Activated CD8-positive, alpha-beta memory T cell treated with anti-CD3 and anti-CD28 coated beads for 1 hour (primary cell): ENCODE measurements at places on chromosomes 1 and 21.

GRCh38 chr1:121546830-121547591, 362.2 kb downstream of the SRGAP2C start:
- no peak for DNase-seq

- DNase-seq = no peak
Observed at GRCh38 chr1:183993132-183993531, 44.4 kb downstream of the COLGALT2 start.

GRCh38 chr1:221315330-221315729, 426.6 kb downstream of the DUSP10 start:
- DNase-seq = no peak

GRCh38 chr1:54312796-54313316, 93.3 kb downstream of the SSBP3 start:
- no peak for DNase-seq

GRCh38 chr1:73604739-73605138, 593.2 kb downstream of the LRRIQ3 start:
- DNase-seq = no peak

DNA sequence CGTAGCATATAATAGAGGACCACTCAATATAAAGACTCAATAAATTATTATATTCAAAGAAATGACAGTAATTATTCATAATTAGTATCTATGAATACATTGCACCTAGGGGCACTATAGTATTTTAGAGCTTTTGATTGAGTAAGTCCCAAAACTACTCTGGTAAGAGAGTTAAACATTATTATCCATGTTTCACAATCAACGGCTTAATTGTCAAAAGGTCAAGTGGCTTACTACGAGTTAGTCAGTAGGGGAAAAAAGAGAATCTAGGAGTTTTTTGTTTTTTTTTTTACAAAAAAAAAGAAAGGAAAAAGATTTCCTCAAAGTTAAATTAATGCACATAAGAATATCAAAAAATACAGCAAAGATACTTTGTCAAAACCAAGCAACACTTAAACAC, 20.4 kb upstream of the LAMC1 start:
- no peak for DNase-seq

- no peak for DNase-seq
Observed at GRCh38 chr1:54926970-54927369, 40.0 kb upstream of the DHCR24 start.

- DNase-seq = no peak
Observed at GRCh38 chr1:181119093-181119989, 30.8 kb downstream of the IER5 start.

DNA sequence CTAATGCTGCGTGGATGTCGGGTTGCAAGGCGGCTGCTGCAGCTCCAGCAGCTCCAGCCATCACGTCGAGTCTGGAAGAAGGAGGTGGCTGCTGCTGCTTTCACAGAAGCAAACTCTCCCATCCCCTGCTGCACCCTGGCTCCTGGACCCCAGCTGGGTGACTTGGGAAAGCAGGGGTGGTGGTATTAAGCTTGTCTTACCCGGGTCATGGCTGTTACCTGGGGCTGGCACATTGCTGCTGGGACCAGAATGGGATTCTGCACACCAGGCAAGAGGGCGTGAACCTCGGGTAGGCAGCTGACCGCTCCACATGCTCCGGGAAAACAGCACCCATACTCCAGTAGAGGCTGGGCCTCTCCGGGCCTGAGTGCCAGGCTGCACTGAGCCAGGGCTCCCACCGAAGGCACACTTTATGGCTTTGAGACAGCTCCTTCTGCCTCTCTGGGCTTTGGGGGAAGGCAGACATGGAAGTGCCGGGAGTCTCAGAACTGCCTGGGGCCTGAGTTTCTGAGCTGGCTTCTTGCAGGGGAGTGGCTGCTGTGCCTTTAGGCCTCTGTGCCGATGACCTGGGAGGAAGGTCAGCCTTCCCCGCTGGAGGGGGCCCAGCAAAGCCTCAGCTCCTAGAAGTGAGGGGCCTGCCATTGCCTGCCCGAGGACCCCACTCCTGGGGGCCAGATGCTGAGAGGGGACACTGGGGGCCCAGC, 1.2 kb downstream of the SMIM1 start:
- no peak for DNase-seq

GRCh38 chr1:231940701-231941100, 314.1 kb downstream of the DISC1 start:
- DNase-seq = no peak

GRCh38 chr1:204216880-204217647, 3.3 kb upstream of the GOLT1A start:
- no peak for DNase-seq

- DNase-seq = no peak
Observed at GRCh38 chr1:240426051-240426450, 185.9 kb downstream of the GREM2 start.

DNA sequence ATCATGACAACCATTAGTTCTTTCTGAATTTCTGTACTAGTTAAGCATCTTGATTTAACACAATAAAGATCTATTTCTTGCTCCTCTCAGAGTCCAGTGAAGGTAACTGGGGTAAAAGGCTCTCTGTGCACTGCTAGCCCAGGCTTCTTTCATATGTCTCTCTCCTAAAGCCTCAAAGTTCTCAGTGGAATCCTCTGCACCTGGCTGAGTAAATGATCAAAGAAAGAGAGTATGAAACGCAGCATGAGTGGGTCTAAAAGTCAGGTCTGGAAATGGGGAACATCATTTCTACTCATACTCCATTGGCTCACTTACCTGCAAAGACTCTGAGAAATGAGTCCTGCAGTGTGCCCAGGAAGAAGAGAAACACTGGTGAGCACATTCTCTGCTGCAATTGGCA, 418.5 kb downstream of the PTPRC start:
- DNase-seq = no peak

DNA sequence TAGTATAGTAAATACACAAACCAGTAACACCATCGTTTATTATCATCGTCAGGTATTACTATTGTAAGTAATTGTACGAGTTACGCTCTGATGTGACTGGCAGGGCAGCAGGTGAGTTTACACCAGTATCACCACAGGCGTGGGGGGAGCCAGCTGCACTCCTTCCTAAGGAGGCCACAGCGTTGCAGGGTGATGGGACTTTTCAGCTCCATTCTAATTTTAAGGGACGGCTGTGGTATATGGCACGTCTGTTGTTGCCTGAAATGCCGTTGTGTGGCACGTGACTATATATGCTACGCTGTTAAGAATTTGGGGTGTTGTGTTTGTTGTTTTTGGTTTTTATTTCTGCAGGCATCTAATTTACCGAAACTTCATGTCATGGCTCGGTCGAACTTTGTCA, 164.8 kb upstream of the COL6A1 start:
- DNase-seq = no peak

- no peak for DNase-seq
Observed at GRCh38 chr1:9755441-9755995, 68.2 kb downstream of the CLSTN1 start.

- no peak for DNase-seq
Observed at GRCh38 chr1:74908797-74909196, 175.8 kb downstream of the TYW3 start.

GRCh38 chr1:3444736-3445135, 9.7 kb upstream of the ARHGEF16 start:
- DNase-seq = no peak

GRCh38 chr1:24018611-24019580, 38.8 kb upstream of the SRSF10 start:
- DNase-seq = no peak

DNA sequence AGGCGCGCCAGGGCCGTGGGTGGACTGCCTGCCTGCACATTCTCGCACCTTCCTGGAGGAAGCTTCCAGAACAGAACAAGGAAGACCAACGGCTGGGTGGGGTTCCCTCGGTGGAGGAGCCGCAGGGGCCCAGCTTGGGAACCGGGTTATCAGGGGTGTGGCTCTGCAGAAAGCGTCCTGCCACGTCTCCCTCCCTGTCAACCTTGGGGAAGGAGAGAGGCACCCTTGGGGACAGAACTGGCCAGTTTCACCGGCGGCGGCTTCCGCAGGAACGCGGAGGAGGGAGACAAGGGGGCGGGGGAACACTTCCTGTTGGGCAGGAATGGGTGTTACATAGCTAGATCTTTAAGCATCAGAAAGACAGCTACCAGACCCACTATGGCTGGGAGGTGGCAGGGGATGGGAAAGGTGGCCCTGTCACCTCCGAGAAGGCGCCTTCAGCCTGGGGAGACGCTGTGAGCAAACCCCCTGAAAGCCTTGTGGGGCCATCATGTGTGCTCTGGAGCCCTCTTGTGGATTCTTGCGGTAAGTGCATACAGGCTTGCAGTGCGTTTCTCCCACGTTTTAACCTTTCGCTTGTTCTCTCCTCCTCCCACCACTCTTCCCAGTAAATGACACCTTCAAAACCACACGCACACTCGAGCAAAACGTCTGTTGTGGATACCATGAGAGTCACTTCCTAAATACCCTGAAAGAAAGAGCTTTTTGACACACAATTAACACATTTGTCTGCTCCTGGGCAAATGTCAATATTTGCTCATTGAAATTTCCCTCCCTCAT, 3.8 kb upstream of the PLEKHA6 start:
- peak; percentile 41 for DNase-seq

DNA sequence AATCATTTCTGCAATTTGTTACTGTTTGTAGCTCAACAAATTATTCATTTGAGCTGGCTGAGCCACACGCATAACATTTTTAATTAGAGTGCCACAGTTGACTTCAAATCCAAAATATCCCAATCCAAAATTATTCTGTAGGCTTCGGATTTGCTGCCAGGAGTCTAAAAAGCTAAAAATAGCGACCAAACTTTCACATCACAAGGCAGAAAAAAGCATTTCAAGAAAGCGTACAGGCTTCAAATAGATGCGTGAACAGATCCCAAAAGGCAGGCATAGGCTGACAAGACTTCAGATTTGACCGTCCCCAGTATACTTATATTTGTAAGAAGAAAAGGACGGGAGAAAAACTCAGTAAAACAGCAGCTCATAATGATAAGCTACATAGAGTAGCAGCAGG, 24.3 kb upstream of the TIAM1 start:
- no peak for DNase-seq

- DNase-seq = no peak
Observed at GRCh38 chr1:20198296-20198695, 12.0 kb upstream of the PLA2G2C start.

- DNase-seq = no peak
Observed at GRCh38 chr1:81562934-81563333, 237.8 kb upstream of the ADGRL2 start.

DNA sequence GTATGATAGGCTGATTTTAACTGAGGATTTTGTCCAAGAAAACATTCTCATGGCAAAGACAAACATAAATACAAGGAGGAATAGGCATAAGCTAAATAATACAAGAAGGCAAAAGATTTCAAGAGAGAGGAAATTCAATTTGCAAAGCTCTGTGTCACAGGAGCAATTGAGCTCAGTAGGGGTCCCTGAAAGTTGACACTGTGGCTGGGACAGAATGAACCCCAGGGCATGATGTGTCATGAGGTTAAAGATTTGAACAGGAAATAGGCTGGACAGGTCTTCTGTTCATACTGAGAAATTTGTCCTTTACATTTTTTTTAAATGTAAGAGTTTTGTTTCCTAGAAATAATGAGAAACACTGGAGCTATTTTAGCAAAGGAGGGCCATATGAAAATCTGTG, 555.4 kb upstream of the NEGR1 start:
- DNase-seq = no peak

DNA sequence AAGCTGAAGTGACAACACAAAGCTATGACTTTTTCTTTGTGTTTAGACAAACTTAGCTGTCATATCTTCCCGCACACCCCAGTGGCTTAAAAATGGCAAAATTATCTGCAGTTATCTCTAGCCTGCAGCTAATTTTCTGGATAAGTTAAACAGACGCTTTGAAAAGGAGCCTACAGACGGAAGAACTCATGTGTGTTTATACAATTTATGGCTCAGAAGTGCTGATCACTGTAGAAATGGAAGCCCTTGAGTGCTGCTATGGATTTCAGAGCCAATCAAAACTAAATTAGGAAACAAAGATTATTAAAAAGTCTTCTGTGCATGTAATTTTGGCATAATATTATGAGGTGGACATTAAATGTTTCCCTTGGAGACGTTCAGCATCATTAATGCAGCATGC, 11.6 kb downstream of the NTNG1 start:
- no peak for DNase-seq

DNA sequence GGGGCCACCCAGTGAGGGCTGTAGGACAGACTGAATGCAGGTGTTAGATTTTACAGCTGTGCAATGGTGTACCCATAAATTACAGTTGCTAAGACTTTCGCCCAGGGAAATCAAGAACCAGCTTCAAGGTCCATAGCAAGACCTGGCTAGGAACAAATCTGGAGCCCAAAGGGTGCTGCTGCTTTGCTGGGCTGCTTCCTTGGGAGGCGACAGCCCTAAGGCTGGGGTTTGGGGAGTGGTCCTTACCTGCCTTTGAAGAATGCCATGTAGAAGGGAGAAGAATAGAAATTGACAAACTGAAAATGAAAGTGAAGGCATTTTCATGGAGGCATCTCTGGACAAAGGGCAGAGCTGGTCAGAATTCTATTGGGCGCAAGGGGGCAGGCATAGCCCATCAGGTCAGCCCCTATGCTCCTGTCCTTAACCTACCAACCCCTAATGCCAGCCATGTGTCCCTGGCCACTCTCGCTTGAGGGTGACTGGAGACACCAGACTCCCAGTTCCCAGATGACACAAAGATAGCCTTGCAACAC, 7.6 kb upstream of the ARHGEF19 start:
- no peak for DNase-seq

- DNase-seq = no peak
Observed at GRCh38 chr1:190243056-190243455, 234.6 kb downstream of the BRINP3 start.

GRCh38 chr1:54549181-54549924, 1.3 kb downstream of the ACOT11 start:
- DNase-seq = no peak

DNA sequence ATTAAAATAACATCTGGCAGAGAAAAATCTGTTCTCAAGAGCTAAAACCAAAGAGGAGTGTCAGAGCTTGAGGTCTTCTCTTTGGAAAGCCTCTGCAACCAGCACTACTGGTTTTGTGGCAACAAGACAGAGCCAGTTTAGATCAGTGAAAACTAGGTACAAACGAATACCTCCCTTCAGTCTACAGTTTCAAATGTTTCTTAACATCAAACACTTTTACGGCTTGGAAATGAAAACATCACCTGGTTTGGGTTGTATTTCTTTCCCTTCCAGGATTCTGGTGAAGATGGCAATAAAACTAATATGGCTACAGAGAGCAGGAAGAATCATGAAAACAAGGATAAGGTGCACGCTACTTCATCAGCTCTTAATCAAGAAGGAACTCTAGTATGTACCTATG, 339.4 kb upstream of the ESRRG start:
- DNase-seq = no peak

DNA sequence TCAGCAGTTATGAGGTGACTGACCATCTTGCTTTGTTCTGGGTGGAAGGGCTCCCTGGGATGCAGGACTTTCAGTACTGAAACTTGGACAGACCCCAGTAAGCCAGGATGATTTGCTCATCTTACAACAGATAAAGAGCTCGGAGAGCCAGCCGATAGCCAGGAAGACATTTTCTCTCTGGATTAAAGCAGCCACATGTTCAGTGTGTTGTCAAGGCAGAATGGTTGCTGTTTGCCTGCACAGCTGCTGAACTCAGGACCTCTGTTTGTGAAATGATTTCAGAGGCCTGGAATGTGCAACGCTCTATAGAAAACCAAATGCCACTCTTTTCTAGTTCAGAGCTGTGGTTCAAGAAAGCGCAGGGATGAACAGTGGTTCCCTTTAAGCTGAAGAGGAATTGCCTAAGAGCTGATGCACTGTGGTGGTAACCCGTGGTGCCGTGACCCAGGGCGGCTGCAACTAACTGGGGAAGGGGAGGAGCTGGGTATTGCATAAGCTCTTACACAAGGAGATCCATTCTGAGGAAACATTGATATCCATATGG, 40.7 kb downstream of the CASQ2 start:
- DNase-seq = no peak

- DNase-seq = no peak
Observed at GRCh38 chr1:31980835-31981455, 32.7 kb upstream of the KHDRBS1 start.
